NCI-H1417 treated with DMSO at 0.1 percent for 48 hours (cell line): ENCODE measurements at places on chromosomes 1 and 21.
A peak's percentile ranks its signal among the peaks of the same experiment; 100 is the strongest.

DNA sequence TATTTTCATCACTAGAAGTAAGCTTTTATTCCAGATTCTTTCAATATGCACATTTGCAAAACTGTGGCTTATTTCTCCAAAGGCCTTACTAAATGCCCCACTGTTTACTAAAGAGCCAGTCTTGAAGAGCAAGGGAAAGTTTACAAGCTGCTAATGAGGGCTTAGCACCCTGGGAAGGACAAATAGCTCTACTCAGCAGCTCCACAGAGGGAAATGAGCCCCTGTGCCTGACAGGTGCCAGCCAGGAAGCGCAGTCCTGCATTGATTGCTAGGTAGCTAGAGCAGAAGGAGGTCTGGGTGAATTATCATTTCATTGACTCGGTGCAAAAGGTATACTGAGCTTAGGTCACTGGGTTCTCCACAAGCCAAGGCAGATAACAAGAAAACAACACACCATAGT, 307.0 kb downstream of the SETD4 start:
- no peak for DNase-seq

GRCh38 chr21:42042651-42043050, 28.5 kb upstream of the UMODL1 start:
- DNase-seq, result no peak

DNA sequence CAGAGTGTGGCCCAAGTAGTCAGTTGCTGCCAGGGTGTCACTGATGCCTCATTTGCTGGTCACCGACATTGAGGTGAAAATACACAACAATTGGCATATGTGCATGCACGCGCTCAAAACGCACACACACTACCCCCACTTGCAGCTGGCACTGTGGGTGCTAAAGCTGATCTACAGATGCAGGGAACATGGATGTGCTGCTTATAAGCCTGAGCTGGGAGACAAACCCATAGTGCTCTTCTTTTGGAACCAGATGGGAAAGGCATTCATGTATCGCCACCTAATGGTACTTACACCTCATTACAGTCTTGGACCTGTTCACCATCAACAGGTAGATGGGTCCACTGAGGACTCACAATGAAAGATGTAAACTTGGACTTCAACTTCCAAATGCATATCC, 70.3 kb upstream of the CAMK1G start:
- DNase-seq, result peak; percentile 10

- no peak for DNase-seq
Measured at GRCh38 chr1:41532206-41532975, 47.9 kb upstream of the EDN2 start.

DNA sequence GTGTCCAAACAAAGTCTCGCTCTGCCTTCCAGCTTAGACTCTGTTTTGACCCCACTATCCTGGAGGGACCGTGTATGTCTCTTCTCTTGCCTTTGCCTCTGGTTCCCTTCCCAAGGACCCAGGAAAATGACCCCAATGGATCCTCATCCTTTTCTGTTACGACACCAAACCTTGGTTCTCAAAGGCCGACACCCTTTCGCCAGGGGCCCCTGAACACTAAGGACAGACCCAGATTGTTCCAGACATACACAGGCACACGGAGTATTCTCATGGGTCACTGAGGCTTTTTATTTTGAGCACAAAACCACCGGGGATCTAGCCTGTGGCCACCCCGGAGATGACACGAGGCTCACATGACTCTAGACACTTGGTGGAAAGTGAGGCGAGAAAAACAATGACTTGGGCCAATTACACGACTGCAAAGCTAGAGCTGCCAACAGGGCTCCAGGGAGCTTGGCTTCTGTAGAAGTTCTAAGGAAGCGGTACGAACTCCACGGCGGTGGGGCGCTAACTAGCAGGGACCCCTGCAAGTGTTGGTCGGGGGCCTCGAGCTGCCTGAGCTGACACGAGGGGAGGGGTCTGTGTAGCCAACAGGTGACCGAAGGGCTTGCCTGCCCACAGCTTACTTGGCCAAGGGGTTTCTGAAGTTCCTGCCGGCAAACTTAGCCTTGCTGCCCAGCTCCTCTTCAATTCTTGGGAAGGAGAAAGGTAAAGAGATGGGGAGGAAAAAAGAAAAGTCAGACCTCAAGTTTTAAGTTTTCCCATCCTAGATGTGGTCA, 17.6 kb downstream of the ENO1 start:
- no peak for DNase-seq

DNA sequence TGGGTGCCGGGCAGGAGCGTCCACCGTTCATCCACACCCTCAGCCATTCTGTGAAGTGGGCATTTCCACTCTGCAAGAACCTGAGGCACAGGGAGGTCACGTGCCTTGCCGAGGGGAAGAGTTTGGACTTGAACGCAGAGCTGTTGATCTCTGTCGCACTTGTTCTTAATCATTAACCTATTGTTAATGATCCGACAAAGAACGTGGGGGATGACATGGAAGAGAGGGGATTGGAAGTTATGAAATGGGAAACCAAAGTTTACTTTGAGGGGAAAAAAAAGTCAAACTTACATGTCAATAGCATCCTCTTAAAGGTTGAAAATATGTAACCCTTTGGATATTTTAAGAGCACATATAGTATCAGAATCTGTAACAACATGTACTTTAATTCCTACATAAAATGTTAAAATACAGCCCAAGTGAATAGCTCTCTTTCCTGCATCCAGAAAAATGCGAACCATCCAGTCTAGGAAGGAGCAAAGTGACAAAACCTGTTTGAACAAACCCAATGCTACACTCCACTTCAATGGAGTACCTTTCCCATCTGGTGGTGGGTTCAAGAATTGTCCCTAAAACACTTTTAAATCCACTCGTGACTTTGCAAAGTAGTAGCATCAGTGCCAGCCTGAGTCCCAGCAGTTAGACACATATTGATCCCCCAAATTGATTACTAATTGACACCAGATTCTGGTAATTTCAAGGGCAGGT, 75.5 kb downstream of the SETD4 start:
- DNase-seq, result no peak

DNA sequence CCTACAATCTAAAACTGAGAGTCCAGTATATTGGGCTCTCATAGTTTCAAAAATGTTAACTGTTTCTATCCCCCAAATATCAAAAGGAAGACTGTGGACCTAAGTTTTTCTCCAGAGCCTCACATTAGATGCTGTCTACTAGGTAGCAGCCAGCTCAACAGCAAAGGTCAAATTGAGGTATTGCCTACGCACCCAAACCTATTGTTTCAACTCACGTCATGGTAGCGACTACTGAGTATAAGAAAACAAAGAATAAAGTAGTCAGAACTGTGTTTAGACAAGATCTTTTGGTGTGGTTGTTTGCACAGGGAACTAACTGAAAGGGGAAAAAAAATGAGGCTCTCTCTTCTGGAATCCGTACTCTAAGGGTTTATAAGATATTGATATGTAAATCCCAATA, 173.2 kb downstream of the LBR start:
- DNase-seq, result no peak
